Common myeloid progenitor, CD34-positive (primary cell): ENCODE measurements at places on chromosomes 1 and 21.

DNA sequence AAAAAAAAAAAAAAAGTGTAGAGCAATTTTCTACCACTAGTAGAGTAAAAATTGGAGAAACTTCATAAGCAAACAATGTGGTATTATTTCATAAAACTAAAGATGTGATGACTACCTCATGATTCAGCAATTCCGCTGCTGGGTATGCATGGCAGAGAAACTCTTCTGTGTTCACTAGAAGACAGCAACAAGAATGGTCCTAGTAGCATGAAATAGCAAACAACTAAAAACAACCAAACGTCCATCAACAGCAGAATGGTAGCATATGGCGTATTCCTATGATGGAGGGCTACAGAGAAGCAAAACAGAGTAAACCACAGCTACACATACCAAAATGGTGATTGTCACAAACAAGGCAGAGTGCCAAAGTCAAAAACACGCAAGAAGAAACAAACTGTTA, 18.9 kb downstream of the HTR1D start:
- H3K36me3 ChIP-seq, result no peaks in the 10 kb centered on the region
- H3K27me3 ChIP-seq, result no peaks in the 10 kb centered on the region
- no peak for DNase-seq
- no peaks in the 10 kb centered on the region for H3K4me1 ChIP-seq
- H3K4me3 ChIP-seq, result no peak overlapping the region

- peak overlapping the region; percentile 16 for H3K4me3 ChIP-seq
- no peak overlapping the region for H3K27ac ChIP-seq
- H3K36me3 ChIP-seq, result peaks cover 39% of the 10 kb centered on the region
- peaks cover 8% of the 10 kb centered on the region for H3K4me1 ChIP-seq
Observed at GRCh38 chr1:11842154-11843041, 5.2 kb downstream of the NPPA start.

DNA sequence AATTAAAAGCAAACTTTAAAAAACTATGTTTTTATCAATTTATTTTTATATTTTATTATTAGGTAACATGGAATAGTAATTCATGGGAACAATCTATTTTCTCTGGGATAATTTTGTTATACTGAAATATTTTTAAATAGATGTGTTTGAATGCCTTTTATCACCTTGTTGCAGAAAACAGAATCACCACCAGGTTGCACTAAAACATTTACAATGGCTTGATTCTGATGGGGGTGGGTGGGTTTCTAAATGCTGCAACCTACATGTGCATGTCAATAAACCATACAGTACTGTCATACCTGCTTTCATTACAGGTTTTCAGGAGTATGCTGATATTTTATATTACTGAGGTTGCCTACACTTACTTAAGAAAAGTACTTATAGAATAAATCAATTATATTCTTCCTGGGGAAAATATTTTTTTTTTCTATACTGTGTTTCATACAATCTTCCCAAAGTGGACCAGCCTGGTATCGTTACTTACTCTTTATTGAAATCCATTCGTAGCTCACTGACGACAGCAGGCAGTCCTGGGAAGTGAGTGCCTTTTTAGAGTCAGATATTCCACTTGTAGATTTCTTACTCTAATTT, 132.8 kb downstream of the PTPRC start:
- peak; percentile 87 for DNase-seq
- H3K4me1 ChIP-seq, result peaks cover 31% of the 10 kb centered on the region
- H3K4me3 ChIP-seq, result no peak overlapping the region
- no peak overlapping the region for H3K27ac ChIP-seq
- no peaks in the 10 kb centered on the region for H3K27me3 ChIP-seq

- H3K27ac ChIP-seq, result no peak overlapping the region
- H3K4me1 ChIP-seq, result peaks cover 3% of the 10 kb centered on the region
- peaks cover 13% of the 10 kb centered on the region for H3K36me3 ChIP-seq
- no peak overlapping the region for H3K4me3 ChIP-seq
Observed at GRCh38 chr1:221697923-221698425, 43.9 kb downstream of the DUSP10 start.

- peaks cover 49% of the 10 kb centered on the region for H3K4me1 ChIP-seq
- H3K36me3 ChIP-seq, result no peaks in the 10 kb centered on the region
- H3K27me3 ChIP-seq, result no peaks in the 10 kb centered on the region
- H3K4me3 ChIP-seq, result no peak overlapping the region
- no peak for DNase-seq
Observed at GRCh38 chr1:203609979-203610493, 16.6 kb upstream of the ATP2B4 start.

- H3K4me3 ChIP-seq, result peak within 1 kb of the TSS; percentile 54
- DNase-seq, result no peak
- peaks cover 30% of the 10 kb centered on the region for H3K4me1 ChIP-seq
Observed at GRCh38 chr1:23424293-23425192, at the start of gene TCEA3. TCEA3 (minus strand) TSS chr1:23424748; CDS start chr1:23424633, 115 bp downstream.

DNA sequence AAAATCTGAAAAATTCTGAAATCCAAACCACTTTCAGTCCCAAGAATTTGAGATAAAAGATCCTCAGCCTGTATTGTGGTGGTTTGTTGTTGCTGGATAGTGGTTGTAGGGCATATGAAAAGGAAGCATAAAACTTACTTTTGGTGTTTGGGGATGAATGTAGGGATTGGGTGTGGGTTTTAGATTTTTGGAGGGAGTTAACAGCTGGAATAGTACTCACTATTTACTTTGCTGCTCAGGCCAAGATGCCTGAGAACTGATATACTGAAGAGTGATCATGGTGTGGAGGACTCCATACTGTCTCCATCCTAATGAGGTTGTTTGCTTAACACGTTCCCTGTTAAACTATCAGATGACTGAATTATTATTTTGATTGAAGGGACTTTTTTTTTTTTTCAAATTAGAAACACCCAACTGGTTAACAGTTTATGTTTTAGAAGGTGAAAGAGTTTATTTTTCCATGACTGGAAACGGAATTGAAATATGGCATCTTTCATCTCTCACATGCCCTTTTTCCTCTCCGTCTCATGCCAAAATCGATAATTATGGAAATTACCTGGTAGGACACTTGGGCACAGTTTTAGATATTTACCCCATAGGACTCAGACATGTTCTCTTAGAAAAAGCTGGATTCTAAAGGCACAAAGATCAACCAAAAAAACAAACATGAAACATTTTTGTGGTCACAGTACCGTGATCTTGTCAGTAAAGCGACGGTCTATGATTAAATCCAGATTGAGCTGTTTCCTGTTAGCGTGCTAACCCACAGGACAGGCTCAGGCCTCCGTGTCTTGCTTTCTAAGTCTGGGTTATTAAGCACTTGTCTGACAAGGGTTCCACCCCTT, 37.3 kb downstream of the RGL1 start:
- no peak overlapping the region for H3K4me3 ChIP-seq
- H3K4me1 ChIP-seq, result peaks cover 3% of the 10 kb centered on the region
- no peaks in the 10 kb centered on the region for H3K27me3 ChIP-seq
- DNase-seq, result no peak
- no peaks in the 10 kb centered on the region for H3K36me3 ChIP-seq
- no peak overlapping the region for H3K27ac ChIP-seq

GRCh38 chr1:201750934-201751333, 78.0 kb upstream of the IPO9 start:
- H3K4me1 ChIP-seq, result peaks cover 35% of the 10 kb centered on the region
- no peak overlapping the region for H3K4me3 ChIP-seq
- DNase-seq, result peak; percentile 37
- no peaks in the 10 kb centered on the region for H3K36me3 ChIP-seq
- no peak overlapping the region for H3K27ac ChIP-seq
- H3K27me3 ChIP-seq, result no peaks in the 10 kb centered on the region

- DNase-seq, result no peak
- no peaks in the 10 kb centered on the region for H3K4me1 ChIP-seq
- H3K27me3 ChIP-seq, result no peaks in the 10 kb centered on the region
- no peak overlapping the region for H3K27ac ChIP-seq
- H3K36me3 ChIP-seq, result no peaks in the 10 kb centered on the region
- no peak overlapping the region for H3K4me3 ChIP-seq
Observed at GRCh38 chr21:14594967-14595366, 48.9 kb upstream of the SAMSN1 start.

GRCh38 chr1:85655315-85655714, 52.9 kb downstream of the ZNHIT6 start:
- no peak overlapping the region for H3K4me3 ChIP-seq
- no peaks in the 10 kb centered on the region for H3K27me3 ChIP-seq
- DNase-seq, result no peak
- H3K27ac ChIP-seq, result no peak overlapping the region
- peaks cover 47% of the 10 kb centered on the region for H3K36me3 ChIP-seq

DNA sequence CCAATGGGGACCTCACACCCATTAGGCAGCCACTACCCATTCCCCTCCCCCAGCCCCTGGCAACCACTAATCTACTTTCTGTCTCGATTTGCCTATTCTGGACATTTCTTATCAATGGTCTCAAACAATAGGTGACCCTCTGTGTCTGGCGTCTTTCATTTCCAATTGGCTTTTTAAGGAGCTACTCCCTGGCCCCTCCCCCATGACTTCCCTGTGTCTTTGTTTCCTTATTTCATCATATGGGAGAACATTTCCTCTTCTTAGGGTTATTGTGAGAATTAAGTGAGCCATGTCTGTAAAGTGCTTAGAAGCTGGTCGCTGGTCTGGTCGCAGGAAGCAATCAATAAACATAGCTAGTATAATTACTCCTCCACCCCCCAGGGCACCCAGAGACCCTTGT, 80.9 kb downstream of the SPSB1 start:
- peaks cover 1% of the 10 kb centered on the region for H3K27me3 ChIP-seq
- H3K36me3 ChIP-seq, result no peaks in the 10 kb centered on the region
- no peak for DNase-seq
- H3K27ac ChIP-seq, result no peak overlapping the region

DNA sequence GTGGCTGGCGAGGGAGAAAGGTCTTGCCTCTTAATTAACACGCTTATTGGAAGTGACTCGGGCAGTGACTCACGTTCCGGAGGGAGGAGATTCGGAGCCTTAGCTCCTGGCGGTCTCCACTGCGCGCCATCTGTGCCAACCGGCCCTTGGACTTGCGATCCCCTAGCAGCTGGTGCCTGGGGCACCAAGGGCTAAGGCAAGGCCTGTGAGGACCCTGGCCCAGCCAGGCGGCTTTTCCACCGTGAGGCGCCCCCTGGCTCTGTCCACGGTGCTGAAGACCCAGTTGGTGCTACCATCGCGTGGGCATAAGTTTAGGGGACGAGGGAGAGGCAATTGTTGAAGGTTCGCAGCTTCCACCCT, 1.3 kb upstream of the SYT6 start:
- peaks cover 91% of the 10 kb centered on the region for H3K27me3 ChIP-seq
- DNase-seq, result peak; percentile 36
- no peaks in the 10 kb centered on the region for H3K4me1 ChIP-seq
- H3K36me3 ChIP-seq, result no peaks in the 10 kb centered on the region

GRCh38 chr1:110524311-110525248, 5.6 kb upstream of the KCNA10 start:
- no peak overlapping the region for H3K27ac ChIP-seq
- H3K27me3 ChIP-seq, result no peaks in the 10 kb centered on the region
- no peak overlapping the region for H3K4me3 ChIP-seq
- no peaks in the 10 kb centered on the region for H3K36me3 ChIP-seq
- DNase-seq, result peak; percentile 70

DNA sequence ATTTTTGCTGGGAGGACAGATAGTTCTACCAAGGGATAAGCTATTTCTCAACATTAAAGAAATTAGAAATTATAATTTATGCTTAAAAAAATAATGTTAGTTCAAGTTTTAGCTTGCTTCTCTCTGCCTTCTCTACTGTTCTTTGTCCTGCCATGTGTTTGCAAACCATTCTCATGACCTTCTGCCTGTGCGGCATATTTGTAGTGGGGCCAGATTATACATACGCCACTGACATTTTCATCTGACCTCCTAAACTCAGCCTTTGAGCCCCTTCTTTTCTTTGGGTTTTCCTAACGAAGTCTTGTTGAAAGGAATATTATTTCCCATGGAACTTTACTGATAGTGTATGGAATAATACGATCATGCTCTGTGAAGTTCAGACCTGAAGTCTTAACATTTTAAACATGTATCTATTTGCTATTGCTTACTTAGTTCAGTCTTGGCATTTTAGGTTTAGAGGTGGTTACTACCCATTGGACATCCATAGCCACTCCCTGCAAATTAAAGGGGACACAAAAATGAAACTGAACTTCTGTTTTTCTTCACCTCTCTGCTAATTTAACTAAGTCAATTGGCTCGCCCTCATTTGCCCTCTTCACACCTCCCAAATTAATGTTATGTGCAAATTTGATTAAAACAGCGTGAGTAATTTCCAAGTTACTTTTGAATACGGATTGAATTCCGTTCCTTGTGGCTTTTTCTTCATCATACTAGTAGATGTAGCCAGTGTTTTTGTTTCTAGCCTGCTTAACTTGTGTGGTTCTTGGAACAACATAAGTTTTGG, 15.6 kb downstream of the LRRC8D start:
- no peaks in the 10 kb centered on the region for H3K27me3 ChIP-seq
- no peak overlapping the region for H3K27ac ChIP-seq
- peaks cover 35% of the 10 kb centered on the region for H3K4me1 ChIP-seq
- no peak for DNase-seq
- no peak overlapping the region for H3K4me3 ChIP-seq
- H3K36me3 ChIP-seq, result peaks cover 3% of the 10 kb centered on the region

DNA sequence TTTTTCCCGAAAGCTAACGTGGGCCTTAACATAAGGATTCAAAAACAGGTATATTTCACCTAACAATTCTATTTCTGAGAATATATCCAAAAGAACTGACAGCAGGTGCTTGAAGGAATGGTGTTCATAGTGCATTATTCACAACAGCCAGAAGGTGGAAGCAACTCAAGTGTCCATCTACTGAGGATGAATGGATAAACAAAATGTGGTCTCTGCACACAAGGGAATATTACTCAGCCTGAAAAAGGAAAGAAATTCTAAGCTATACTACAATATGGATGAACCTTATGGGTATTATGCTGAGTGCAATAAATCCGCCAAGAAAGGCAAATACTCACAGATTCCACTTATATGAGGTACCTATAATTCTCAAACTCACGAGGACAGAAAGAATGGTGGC, 6.1 kb upstream of the RIPPLY3 start:
- no peak overlapping the region for H3K4me3 ChIP-seq
- peaks cover 6% of the 10 kb centered on the region for H3K4me1 ChIP-seq
- no peaks in the 10 kb centered on the region for H3K27me3 ChIP-seq
- no peaks in the 10 kb centered on the region for H3K36me3 ChIP-seq
- no peak overlapping the region for H3K27ac ChIP-seq

- H3K4me3 ChIP-seq, result no peak overlapping the region
- H3K36me3 ChIP-seq, result no peaks in the 10 kb centered on the region
- H3K4me1 ChIP-seq, result no peaks in the 10 kb centered on the region
- no peaks in the 10 kb centered on the region for H3K27me3 ChIP-seq
Observed at GRCh38 chr1:91427741-91428140, 23.1 kb upstream of the HFM1 start.

GRCh38 chr1:54371038-54371941, 34.9 kb downstream of the SSBP3 start:
- peaks cover 4% of the 10 kb centered on the region for H3K4me1 ChIP-seq
- no peaks in the 10 kb centered on the region for H3K27me3 ChIP-seq
- no peak overlapping the region for H3K4me3 ChIP-seq

GRCh38 chr1:197463142-197463541, 195.1 kb downstream of the CRB1 start:
- H3K36me3 ChIP-seq, result no peaks in the 10 kb centered on the region
- no peak for DNase-seq
- peaks cover 12% of the 10 kb centered on the region for H3K4me1 ChIP-seq
- no peaks in the 10 kb centered on the region for H3K27me3 ChIP-seq

- H3K27me3 ChIP-seq, result no peaks in the 10 kb centered on the region
- no peaks in the 10 kb centered on the region for H3K36me3 ChIP-seq
- H3K27ac ChIP-seq, result no peak overlapping the region
Observed at GRCh38 chr21:29148530-29148929, 18.1 kb downstream of the MAP3K7CL start.

GRCh38 chr1:117284399-117285215, 73.9 kb upstream of the VTCN1 start:
- no peaks in the 10 kb centered on the region for H3K4me1 ChIP-seq
- H3K27me3 ChIP-seq, result no peaks in the 10 kb centered on the region
- DNase-seq, result peak; percentile 51
- no peak overlapping the region for H3K27ac ChIP-seq
- H3K36me3 ChIP-seq, result no peaks in the 10 kb centered on the region
